ENCODE measurements at places on chromosomes 2 and 18. TPM values are rescaled to one million over a fixed set of nuclear protein-coding genes. Genes with fewer than 3 reads are reported as not detected.

DNA sequence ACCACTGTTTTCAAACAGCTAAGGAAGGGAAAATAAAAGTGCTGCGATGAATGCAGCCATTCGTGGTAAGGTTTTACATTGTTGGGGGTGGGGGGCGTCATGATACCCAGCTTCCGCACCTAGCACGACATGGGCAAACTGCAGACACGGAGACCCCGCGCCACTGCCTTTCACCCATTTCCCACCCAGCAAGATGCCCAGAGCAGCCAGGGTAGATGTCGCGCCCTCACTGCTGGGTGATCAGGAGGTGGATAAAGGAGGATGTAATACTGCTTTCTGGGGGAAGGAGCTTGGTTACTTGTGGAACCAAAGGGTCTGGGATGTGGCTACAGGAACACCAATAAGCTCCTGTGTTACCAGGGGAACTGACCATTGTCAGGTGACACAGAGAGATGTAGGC is 138.4 kb downstream of the ZNF516 start:
- no peak for DNase-seq

DNA sequence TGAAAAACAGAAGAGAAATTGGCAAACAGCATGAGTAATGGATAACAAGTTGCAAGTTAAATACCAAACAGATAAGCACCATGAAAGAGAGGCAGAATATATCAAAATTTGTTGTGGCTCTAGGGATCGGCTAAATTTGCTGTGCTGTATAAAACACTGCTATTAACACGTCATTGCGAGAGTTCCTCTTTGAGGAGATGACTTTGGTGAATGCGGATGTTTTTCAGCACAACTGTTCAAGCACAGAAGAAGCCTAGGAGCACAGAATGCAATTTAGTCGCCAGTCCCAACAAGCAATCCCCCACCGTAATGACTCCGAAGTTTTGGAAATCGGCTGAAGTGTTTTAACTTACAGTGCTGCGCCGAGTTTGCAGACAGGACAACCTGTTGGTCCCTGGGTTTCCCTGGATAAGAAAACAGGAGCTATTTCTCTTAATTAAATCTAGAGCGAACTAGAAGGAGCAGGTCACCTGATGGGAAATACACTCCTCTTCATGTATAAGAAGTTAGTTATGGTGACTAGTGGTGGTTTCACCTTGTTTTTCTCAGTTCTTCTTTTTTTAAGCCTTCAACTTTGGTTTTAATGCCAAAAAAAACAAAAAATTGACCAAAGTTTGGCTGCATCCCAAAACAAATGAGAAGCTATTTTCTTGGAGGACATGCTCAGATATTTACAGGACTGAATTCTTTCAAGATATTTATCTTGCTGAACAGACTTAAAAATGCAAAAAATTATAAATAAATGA is 454.1 kb upstream of the SALL3 start:
- no peak for DNase-seq

GRCh38 chr2:196247114-196247975 is 76.0 kb upstream of the STK17B start:
- DNase-seq, result peak; percentile 37

- no peak for DNase-seq
Observed at GRCh38 chr2:236852977-236853374, 232.7 kb upstream of the COPS8 start.

DNA sequence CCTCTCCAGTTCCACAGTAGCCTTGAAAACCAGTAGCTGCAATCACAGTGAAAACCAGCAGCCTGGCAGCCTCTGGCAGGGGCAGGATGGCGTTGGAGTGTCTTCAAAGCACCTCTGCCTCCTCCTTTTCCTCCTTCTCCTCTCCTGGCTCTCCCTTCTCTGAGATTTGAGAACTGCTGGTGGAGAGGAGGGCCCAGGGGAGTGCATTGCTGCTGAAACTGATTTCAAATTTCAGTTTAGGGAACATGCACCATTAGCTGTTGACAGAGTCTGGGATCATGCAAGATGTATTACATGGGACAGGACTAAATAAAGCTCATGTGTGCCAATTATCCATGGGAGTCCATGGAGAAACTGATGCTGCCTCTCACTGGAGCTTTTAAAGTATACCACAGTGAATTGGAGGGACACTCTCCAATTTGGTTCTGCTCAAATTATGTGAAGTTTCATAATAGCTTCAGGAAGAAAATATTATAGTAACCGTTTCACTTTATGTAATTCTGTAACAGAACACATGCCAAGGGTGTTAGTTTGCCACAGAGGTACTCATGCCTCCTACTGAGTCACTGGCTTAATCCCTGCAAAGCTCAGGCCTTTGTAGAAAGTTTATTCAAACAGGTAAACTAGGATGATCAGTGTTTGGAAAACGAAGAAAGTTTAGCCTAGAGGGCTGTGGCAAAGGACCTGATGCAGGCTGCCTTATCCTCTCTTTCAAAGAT is 146.1 kb downstream of the PRPF40A start:
- no peak for DNase-seq

RIT2 gene
- not detected for total RNA-seq

GRCh38 chr2:54740333-54740732 is 16.9 kb downstream of the EML6 start:
- peak; percentile 51 for DNase-seq

DNA sequence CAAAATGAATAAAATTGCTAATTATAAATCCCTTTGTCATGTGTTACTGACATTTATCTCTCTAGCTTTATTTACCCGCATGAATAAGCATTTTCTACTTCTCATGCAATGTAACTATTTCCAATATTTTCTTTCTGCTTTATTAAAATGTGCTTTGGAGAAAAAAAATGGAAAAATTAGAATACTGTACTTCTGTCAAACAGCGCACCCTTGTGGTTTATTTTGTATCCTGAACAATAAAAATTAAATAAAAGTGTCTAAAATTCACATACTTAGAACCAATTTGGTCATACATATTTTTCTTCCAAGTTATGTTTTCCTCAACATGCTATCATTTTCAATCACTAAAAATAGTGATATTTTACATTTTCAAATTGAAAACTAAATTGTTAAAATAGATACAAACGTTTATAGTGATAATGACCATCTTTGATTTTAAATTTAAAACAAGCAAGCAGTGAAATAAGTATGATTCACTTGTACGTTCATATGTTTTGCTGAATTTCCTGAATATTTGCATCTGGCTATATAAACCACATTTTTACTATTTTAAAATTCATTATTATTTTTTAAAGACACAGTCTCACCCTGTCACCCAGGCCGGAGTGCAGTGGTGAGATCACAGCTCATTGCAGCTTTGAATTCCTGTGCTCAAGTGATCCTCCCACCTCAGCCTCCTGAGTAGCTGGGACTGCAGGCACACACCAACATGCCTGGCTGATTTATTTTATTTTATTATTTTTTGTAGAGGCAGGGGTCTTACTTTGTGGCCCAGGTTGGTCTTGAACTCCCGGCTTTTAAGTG is 95.9 kb upstream of the GRB14 start:
- peak; percentile 49 for DNase-seq

- DNase-seq, result no peak
Observed at GRCh38 chr2:152386266-152386665, 51.3 kb downstream of the FMNL2 start.

RBFA gene
- total RNA-seq, result 22.9 TPM

- DNase-seq, result no peak
Observed at GRCh38 chr2:49210191-49210590, 55.9 kb upstream of the FSHR start.

DNA sequence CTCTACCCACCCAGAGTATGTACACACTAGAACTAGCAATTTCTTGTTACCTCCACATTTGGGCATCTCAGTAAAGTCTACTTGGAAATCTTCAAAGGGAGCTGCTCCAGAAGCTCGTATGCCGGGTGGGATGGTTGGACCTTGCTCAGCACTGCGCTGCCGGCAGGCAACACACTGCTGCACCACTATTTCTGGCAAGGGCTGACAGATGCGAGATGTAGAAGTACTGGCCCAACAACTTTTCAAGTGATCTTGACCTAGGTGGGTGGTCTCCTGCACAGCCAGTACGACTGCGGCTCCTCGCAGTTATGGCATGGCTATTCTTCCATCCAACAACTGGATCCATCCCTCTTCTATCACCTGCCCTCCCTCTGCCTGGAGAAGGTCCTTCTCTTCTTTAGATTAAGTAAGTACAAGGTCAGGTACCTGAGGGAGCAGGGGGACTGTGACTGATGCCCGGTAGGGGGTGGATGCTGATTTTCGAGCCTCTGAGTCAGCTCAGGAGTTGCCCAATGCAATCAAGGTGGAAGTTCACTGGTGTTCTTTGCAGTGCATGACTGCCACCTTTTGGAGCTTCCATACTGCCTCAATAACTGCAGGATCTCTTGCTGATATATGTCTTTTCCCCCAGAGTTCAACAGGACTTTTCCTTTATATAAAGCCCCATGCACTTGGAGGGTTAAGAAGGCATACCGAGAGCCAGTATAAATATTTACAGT is 100.4 kb upstream of the SLC1A4 start:
- DNase-seq, result peak; percentile 63

C2orf15 gene
- under 0.01 TPM for total RNA-seq

DNA sequence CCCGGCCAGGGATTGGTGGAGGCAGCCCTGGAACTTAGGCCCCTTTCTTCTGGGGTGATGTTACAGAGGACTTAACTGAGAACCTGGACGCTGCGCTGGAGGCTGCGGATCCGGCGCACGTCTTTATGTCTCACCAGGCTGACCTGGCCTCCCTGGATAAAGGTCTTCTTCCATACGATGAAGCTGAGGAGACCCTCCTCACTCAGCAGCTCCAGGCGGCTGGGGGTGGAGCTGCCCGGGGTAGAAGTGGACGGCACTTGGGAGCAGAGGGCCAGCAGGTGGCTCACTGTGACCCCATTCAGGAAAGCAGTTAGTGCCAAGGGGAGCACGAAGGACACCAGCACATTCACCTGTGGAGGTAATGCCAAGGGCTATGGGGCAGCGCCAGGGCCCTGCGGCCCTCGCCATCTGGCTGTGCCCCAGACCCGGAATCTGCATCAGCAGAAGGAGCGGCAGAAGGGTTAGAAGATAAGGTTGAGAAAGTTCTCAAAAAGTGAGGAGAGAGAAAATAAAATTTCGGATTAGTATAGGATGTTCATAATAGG is 8.0 kb downstream of the NTSR2 start:
- no peak for DNase-seq

C1D gene
- 28.8 TPM for total RNA-seq

GRCh38 chr2:9145109-9145751 is 61.4 kb upstream of the ASAP2 start:
- DNase-seq, result peak; percentile 66

- no peak for DNase-seq
Observed at GRCh38 chr18:11980163-11980493, 1.2 kb upstream of the IMPA2 start.

LYPD1 gene
- total RNA-seq, result 0.17 TPM

FOXI3 gene
- total RNA-seq, result not detected

LRRTM4 gene
- total RNA-seq, result not detected

DNA sequence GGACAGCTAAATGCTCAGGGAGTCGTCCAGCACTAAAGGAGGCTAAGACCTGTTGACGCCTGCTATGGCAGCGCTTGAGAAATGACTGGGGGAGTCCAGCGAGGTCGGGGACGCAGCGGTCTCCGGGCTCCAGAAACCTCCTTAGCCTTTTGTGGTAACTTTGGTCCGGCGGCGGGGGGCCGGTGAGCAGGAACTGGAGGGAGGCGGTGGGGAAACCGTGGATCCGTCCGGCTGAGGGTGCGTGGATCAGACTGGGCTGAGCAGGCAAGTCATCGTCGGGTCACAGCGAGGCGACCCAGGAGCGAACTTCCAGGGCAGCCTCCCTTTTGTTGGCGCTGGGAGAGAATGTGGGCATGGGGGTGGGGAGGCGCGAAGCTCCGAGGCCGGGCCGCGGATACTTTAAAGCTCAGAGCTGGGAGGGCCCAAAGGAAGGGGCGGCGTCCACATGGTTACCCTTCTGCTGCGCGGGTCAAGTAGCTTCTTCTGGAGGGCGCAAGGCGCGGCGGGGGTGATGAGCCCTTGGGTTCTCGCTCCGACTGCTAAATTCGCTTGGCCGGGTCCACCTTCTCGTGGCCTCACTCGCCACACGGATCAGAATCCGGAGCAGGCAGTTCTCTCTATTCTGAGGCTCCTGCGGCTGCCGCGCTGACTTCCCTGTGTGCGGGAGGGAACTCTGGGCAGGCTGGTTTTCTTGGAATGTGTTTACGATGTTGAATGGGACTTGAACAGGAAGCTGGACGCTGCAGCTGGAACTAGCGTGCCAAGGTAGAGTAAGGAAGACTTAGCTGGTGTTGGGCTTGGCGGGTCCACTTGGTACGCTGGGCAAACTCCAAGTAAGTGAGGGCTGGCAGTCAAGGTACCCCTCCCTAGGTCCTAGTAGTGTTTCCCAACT is 920 bp downstream of the GULP1 start:
- peak; percentile 88 for DNase-seq

- no peak for DNase-seq
Observed at GRCh38 chr2:153360239-153360638, 118.3 kb downstream of the RPRM start.

- DNase-seq, result peak; percentile 45
Observed at GRCh38 chr2:204538182-204539018, 6.9 kb upstream of the PARD3B start.

HDLBP gene
- 1,289 TPM for total RNA-seq

DNA sequence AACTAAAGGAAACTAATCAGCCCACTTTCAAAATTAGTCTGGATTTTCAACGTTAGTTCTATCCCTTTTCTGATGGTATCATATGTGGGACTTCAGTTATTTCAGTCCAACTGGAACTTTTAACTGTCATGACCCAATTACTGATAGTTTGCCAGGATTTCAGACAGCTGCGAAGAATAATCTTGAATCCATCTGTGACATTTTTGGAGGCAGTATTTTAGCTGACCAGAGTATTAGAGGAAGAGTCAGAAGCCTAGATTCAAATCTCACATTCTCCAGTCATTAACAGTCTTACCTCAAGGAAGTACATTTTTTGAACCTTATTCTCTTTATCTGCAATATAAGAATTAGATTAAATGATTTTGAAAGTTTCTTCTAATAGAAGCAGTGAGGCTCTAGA is 81.3 kb downstream of the PTRHD1 start:
- DNase-seq, result no peak

DNA sequence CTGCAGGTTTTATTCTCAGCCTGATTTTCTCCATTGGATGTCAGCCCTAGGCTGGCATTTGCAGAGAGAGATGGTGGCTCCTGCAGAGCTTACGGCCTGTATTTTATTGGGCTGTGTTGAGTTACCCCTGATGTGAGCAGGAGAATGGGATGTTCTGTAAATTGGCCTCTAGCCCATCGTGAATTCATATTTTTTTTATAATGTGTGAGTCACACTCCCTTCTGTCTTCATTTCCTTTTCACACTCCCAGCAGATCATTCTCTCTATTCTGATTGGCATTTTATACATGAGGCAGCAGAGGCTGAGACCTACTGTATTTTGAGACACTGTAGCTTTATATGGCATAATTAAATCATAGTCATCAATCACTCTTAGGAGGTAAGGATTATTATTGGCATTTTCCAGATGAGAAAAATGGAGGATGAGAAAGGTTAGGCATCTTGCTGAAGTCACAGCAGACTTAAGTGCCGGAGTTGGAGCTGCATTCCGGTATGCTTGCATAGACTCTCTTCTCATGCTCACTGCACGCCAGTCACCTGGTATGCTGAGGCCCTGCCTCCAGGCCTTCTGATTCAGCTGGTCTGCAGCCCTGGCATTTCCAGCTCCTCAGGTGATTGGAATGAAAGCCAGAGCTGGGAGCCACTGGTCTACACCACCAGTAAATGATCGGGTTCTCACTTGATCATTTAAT is 142.4 kb downstream of the NEDD4L start:
- DNase-seq, result peak; percentile 95
